Activated CD4-positive, alpha-beta T cell treated with anti-CD3 and anti-CD28 coated beads for 4 hours (primary cell): ENCODE measurements at places on chromosomes 12 and 14.

GRCh38 chr12:55938826-55939501 is 8.0 kb downstream of the DGKA start:
- no peak for DNase-seq

DNA sequence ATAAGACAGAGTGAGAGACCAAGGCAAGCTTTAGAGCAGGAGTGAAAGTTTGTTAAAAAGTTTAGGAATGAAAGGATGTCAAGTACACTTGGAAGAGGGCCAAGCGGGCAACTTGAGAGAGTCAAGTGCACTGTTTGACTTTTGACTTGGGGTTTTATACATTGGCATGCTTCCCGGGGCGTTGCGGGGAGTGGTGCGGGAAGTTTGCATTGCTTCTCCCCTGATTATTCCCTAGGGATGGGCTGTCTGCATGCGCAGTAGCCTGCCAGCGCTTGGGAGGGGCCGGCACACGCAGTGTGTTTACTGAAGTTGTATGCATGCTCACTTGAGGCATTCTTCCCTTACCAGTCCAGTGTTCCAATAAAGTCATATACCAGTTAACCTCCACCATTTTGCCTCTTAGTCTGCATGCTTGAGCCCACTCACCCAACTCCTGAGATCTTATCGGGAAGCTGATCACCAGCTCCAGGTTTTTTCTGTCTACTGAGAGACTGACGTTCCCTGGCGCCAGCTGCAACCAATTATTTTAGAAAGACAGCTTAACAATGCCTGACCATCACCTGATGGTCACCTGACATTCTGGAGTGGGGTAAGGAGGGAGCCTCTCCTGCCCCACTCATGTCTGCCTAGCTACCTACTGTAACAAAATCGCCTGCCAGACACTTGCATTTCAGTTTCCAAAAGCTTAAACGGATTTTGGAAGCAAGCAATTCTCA is 53.2 kb downstream of the DACT1 start:
- no peak for DNase-seq

DNA sequence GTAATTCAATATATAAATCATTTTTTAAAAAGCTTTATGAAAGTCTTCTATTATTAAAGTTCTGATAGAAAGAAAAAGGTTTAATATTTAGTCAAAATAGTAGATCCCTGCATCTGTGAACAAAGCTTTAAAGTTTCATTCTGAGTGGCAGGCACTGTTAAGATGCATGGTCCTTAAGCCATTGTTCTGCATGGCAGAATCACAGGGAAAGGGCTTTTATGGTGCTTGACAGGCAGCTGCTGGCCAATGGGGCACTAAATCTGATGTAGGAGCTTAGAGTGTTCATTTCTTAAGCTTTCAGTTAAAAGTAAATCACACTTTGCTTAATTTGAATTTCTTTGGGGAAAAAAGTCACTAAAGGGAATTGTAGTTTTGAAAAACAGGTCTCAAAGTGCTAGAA is 148.2 kb downstream of the PLEKHA5 start:
- DNase-seq: no peak

GRCh38 chr12:8675591-8676036 is 13.0 kb upstream of the MFAP5 start:
- DNase-seq: no peak
